ENCODE measurements at places on chromosomes 12 and 14.

GRCh38 chr12:94289461-94290312, 141.3 kb downstream of the PLXNC1 start:
- no peak for DNase-seq

DNA sequence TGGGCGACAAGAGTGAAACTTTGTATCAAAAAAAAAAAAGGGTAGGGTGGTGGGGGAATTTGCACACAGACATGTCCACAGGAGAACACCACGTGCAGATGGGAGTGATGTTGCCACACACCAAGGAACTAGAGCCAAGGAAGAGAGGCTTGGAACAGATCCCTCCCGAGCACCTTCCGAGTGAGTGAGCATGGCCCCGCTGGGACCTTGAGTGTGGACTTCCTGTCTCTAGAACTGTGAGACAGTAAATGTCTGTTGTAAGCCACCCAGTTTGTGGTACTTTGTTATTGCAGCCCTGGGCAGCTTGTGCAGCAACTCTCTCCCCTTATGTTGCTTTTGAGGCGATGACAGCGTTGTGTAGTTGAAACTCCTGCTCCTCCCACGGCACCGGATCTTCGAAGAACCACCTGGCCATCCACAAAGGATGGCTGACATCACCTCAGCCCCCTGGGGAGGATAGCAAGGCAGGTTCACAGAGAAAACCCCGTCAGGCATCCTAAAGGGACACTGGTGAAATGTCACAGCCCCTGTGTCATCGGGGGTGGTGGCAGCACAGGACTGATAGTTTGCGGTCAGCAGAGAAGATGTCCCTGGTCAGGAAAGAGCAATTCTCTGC, 54.7 kb upstream of the PLEKHG3 start:
- no peak for DNase-seq

DNA sequence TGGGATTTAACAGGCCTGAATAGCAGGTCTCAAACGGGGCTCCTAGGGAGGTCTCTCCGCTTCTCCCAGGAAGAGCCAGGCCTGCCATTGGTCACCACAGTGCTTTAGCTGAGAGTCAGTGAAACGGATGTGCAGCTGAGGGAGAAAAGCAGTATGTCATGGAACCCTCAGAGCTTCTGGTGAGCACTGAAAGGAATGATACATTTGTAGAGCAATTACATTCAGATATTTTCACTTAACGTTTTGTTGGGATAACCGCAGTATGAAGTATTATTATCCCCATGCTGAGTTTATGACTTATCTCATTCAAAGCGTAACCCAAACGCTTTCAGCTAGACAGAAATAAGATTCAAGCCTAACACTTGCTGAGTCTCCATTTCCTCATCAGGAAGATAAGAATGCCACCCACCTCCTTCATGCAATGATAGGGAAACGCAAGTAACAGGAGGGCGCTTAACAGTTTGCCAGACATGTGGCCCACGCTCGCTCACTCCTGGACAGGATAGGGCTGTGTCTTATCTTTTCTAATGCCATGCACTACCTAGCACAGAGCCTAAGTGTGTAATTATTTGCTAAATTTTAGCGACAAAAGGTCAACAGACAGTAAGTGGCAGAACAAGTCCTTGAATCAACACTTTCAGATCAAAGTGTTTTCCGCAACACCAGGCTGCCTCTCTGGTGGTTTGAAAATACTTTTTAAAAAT, 28.2 kb downstream of the DAD1 start:
- DNase-seq, result no peak

DNA sequence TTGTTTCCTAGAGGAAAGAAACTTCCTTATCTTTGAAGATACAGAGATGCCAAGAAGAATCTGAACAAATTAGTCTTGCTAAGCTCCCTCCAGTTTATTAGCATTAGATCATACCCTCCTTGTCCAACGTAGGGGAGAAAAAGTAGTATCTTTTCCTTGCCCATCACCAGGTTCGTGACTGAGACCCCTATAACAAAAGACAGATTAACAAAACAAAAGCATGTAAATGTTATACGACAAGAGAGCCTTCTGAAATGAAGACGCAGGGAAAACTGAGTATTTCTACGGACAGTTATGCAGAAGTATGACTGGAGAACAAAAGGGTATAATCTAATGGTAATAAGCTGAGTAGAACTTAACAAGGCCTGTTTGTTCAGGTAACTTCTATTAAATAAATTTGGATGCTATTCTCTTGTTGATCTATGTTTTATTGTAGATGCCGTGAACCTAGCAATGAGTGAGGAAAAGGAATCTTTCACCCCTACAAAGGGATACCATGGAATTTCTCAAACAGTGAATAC, 2.9 kb upstream of the CLEC7A start:
- no peak for DNase-seq

GRCh38 chr12:49708851-49709250, 1.6 kb upstream of the FMNL3 start:
- no peak for DNase-seq

GRCh38 chr14:73143003-73143402, 6.7 kb downstream of the PSEN1 start:
- no peak for DNase-seq
